ENCODE measurements at places on chromosomes 7 and 10. TPM values are rescaled to one million over a fixed set of nuclear protein-coding genes. Genes with fewer than 3 reads are reported as not detected.

AOAH gene
- 23.5 TPM for total RNA-seq

WIPF3 gene
- total RNA-seq, result not detected

AKR1C3 gene
- total RNA-seq, result 0.44 TPM

IPMK gene
- 8.3 TPM for total RNA-seq

KNDC1 gene
- total RNA-seq, result 1.2 TPM

EN2 gene
- total RNA-seq, result not detected

NCAPG2 gene
- 129 TPM for total RNA-seq

HOXA2 gene
- not detected for total RNA-seq

OPN1SW gene
- not detected for total RNA-seq

KIF5B gene
- 74.4 TPM for total RNA-seq

RELN gene
- total RNA-seq, result not detected

SMO gene
- total RNA-seq, result 2.0 TPM

Data from activated T-cell treated with anti-CD3 and anti-CD28 coated beads, Interleukin-2, amount 50 U/mL, for 72 hours (primary cell).